ENCODE measurements at places on chromosomes 1 and 21.

DNA sequence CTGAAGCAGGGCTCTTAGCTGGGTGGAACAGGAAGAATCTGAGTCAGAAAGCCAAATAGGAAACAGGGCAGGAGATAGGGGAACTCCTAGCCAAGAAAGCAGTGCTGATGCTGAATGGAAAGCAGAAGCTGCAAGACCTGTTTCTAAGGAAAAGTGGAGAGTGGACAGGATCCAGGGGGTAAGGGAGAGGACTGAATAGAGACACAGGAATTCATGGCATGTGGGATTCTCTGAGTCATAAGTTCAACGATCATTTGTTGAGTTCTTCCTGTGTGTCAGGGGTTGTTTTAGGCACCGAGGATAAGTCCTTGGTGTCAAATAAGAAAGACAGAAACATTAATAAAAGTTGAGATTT, 153.8 kb upstream of the FGGY start:
- DNase-seq: peak; percentile 98

DNA sequence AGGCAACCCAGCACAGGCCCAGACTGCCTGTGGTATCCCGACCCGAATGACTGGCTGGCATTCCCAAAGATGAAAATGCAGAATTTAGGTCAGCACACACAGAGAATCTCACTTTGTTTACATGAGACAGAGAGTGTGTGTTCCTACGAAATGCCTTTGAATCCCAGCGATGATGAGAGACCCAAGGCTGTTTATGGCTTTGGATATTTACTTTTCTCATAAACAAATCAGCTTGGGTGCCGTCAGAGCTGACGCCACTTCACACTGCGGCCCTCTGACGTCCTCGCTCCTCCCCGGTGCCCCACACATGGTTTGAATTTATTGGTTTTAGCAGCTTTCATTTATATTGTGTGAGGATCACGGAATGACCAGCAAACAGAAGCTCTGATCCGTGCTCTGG, 18.7 kb downstream of the TRABD2B start:
- DNase-seq: no peak

DNA sequence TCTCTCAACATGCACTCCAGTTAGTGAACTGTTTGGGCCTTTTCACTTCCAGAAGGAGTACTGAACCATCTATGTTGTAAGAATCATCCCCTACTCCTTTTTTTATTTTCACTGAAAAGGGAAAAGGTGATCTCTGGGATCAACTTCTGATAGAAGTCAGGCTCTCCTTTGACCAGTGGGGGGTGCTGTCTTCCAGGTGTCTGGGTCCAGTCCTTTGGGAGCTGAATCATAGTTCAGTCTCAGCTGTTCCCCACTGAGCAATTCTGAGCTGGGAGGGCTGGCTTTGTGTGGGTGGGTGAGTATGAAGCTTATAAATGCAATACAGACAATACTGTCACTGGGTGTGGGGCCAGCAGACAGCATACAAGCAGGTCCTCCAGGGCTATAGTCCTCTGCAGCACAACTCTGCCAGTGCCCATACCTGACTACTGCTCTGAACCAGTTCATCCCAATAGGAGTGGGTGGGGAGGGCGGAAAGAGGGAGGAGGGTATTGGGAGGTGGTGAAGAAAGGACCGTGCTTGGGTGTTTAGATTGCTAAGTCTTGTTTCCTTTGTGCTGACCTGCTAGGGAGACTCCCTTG, 12.5 kb upstream of the SARS1 start:
- peak; percentile 81 for DNase-seq

GRCh38 chr1:223711173-223711572, 1.2 kb upstream of the CAPN2 start:
- peak; percentile 65 for DNase-seq

GRCh38 chr1:6870571-6870970, 85.3 kb downstream of the CAMTA1 start:
- DNase-seq: peak; percentile 69

- no peak for DNase-seq
Measured at GRCh38 chr1:236275061-236275460, 6.7 kb downstream of the ERO1B start.

- no peak for DNase-seq
Measured at GRCh38 chr21:39686646-39687468, 58.1 kb upstream of the IGSF5 start.

- no peak for DNase-seq
Measured at GRCh38 chr1:115908565-115909274, 67.6 kb upstream of the SLC22A15 start.

DNA sequence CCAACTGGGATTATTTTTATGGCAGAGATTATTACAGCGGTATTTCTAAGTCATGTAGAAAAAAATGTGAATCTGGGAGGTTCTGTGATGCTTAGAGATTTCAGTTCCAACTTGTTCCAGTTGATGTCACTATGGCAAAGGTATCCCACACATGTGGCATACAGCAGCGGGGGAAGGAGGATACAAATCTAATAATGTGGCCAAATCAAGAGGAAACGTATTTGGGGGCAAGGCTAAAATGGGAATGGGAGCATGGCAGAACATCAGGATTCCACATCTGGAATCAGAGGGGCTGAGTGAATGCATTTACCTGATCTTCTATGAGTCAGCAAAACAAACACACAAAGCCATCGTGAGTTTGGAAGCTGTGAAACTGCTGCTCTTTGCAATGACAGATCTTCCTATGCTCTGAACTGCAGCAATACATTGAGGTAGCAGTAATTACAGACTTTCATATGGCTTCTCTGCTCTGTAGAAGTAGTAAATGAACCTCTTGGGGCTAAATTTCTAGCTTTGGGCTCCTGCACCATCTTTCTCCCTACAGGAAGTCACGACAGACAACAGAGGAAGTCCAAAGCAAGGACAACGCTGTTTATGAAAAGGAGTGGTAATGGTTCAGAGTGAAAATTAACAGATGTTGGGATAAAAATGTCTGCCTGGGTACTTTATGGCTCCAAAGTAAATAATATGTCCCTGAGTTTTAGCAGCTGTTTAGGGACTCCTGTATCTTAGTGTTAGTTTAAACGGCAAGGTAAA, 55.5 kb downstream of the GABPA start:
- DNase-seq: peak; percentile 46

DNA sequence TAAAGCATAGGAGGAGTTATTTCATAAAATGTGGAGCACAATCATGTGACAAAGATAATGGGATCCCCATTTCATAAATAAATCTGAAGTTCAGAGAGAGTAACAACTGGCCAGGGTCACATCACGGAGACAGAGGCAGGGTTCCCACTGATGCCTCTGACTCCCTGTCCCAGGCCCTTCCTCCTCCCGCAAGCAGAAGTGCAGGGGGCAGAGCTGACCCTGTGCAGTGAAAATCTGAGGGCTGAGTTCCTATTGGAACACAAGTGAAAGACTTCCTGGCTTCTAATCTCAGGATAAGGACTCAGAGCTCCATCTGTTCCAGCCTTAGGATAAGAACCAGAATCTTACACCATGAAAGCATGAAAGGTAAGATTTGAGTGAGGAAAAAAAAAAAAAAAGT, 22.0 kb downstream of the SELL start:
- no peak for DNase-seq

DNA sequence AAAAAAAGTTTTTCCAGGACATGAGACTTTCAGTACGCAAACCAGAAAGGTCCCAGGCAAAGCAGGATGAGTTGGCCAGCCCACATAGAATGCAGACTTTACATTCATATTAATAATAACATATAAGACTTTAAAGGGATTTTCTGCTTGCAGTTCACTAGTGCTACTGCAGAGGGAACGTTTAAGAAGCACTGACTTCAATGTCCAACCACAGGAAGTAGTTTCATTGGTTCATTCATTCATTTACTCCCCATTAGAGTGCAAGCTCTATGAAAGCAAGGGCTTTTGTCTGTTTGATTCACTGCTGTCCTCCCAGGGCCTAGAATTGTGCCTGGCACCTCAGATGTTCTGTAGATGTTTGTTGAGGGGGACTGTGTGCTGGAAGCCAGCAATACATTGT, 11.8 kb upstream of the SERINC2 start:
- DNase-seq: no peak

- DNase-seq: no peak
Measured at GRCh38 chr1:24093732-24094131, 18.2 kb downstream of the MYOM3 start.

- peak; percentile 43 for DNase-seq
Measured at GRCh38 chr1:153535242-153536011, at the start of gene S100A6. Gene S100A6, minus strand, starts transcription at chr1:153535991. Its CDS starts 652 bp downstream, at chr1:153535339.

DNA sequence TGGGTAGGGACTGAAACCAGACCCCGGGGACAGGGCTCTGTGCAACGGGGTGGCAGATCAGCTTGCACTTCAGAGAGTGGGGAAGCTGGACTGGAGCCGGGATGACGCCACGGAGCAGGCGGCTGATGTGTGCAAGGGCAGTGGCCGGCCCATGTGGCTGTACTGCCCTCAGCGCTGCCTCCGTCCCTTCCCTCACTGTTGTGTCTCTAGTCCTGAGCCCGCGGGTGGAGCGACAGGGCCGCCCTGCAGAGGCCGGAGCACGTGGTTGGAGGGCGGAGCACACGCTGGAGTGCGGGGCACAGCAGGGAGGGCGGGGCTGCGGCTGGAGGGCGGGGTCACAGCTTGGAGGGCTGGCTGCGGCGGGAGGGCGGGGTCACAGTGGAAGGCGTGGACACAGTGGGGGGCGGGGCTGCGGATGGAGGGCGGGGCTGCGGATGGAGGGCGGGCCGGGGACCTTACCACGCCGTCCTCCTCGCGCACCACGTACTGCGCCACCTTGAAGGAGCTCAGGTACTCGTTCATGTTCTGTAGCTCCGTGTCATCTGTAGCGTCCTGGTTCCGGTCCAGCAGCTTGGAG, 52.4 kb downstream of the CHD5 start:
- DNase-seq: peak; percentile 63

- DNase-seq: no peak
Measured at GRCh38 chr1:39361446-39361845, 130.0 kb upstream of the BMP8A start.

DNA sequence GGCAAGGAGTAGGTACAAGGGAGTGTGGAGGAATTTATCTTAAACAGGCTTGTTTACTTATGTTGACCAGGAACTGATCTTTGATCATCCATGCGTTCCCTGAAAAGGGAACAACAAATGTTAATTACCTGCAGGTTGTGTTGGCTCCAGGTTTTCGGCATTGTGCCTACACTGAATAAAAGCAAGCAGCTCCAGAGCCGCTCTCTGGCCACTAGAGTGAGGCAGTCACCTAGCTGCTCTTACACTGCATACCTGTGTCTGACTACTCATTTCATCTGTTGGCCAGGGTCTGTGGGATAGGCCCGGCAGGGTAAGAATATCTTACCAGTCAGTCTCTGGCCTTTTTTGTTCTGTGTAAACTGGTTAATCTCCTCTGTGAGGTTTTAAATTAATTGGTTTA, 183.6 kb downstream of the HFM1 start:
- no peak for DNase-seq

- no peak for DNase-seq
Measured at GRCh38 chr1:48114596-48115382, 107.7 kb upstream of the SLC5A9 start.

- peak; percentile 50 for DNase-seq
Measured at GRCh38 chr1:183685112-183685713, 32.1 kb upstream of the APOBEC4 start.

DNA sequence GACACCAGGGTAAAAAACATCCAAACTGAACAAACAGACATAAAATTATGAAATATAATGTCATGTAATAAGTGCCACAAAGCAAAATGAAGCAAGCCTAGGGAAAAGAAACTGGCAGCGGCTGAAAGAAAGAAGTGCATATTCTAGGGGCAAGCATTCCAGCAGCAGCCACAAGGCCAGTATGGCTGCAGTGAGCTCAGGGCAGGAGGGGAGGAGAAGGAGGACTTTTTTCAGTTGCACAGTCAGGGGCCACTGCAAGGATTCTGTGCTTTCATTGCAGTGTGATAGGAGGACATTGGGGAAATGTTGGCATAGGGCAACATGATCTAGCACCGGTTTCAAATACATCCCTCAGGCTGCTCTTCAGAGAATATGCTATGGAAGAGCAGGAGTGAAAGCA, 263.8 kb downstream of the NEGR1 start:
- DNase-seq: no peak

- DNase-seq: no peak
Measured at GRCh38 chr1:31904339-31905092, 33.7 kb downstream of the PTP4A2 start.

- DNase-seq: peak; percentile 92
Measured at GRCh38 chr21:34333121-34333739, 30.6 kb upstream of the KCNE2 start.

DNA sequence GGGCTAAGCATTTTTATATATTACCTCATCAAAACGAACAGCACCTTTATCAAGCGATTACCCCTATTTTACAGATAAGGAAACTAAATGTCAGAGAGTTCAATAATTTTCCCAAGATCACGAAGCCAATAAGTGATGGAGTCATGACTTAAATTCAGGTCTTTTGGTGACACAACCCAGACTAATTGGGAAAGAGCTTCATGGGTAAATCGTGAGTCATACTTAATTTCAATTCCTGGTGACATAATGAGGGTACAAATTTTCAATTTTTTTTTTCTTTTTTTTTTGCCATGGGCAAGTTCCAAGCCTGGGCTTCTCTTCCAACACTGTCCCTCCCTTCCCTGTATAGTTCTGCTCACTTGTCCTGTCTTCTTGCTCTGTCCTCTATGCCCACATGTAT, 30.1 kb upstream of the IL10 start:
- DNase-seq: no peak

DNA sequence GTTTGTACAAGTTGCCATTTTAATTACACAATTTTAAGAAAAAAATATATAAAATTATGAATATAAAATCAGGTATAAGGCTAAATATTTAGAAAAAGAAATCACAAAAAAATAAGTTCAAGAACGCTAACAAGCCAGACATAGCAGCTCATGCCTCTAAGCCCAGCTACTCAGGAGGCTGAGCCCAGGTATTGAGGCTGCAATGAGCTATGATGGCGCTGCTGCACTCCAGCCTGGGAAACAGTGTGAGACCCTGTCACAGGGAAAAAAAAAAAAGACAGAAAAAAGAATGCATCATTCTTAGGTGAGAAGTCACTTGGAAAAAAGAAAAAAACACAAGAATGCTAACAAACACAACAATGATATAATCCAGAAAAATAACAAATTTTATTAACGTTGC, 112.3 kb upstream of the PRDX6 start:
- no peak for DNase-seq

DNA sequence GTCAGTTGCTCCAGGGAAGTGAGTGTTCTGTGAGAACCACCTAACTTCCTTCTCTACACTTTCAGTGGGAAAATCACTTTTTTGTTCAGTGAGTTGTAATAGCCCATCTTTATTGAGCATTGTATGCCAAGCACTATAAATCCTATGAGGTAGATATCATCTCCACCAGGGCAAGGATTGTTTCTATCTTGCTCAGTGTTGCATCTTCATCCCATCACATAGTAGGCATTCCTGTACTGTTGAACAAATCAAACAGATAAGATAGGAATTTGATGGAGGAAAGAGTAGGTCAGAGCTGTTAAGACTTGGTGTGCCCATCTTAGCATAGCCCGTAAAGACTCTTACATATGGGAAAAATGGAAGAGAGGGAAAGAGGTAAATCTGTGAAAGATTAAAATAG, 2.9 kb upstream of the PIGV start:
- DNase-seq: peak; percentile 40

- no peak for DNase-seq
Measured at GRCh38 chr1:248787430-248787829, 31.9 kb upstream of the LYPD8 start.

GRCh38 chr1:23376890-23377811, 7.5 kb upstream of the ZNF436 start:
- DNase-seq: peak; percentile 71
